Stomach (tissue), 19 donors: ENCODE measurements at places on chromosomes 1 and 21. TPM values are rescaled to one million over a fixed set of nuclear protein-coding genes. Genes with fewer than 3 reads are reported as not detected.
A peak's percentile ranks its signal among the peaks of the same experiment; 100 is the strongest.

Gene MLLT11
- not detected for total RNA-seq

DNA sequence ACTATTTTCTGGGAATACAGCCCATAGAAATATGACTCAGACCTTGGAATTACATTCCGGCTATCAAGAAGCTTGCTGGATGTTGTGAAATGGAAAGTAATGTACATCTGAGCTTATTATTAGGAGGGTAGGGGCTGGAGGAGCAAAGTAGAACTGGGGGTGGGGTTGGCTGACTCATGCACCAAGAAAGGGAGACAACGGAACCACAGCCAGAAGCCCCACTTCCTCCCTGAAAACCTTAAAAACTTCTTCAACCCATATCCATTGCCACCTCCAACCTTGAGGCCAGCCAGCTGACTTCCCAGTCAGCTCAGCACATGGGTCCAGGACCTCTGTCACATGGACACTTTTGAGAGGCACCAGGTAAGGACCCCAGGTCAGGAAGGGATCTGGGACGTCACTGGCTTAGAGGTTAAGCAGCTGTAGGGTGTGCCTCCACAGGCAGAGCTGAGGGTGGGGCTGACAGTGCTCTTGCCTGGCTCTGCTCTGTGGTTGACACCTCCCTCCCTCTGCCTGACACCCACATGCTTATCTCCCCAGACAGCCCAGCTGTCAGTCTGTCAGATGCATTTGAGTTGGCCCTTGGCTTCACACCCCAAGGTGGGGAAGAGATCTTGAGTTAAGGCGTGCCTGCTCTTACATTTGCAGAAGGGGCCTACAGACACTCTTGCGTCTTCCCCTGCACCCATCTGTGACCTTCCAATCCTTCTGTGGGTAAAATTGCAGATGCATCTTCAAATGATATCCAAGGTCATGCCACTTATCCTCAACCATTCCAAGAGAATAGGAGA, 5.7 kb upstream of the ZNF683 start:
- H3K4me3 ChIP-seq, result no peak overlapping the region
- peaks cover 25% of the 10 kb centered on the region for H3K27me3 ChIP-seq
- no peaks in the 10 kb centered on the region for H3K36me3 ChIP-seq
- peaks cover 8% of the 10 kb centered on the region for H3K4me1 ChIP-seq
- H3K27ac ChIP-seq, result no peak overlapping the region

Gene CCDC181
- total RNA-seq, result 0.73 TPM

DNA sequence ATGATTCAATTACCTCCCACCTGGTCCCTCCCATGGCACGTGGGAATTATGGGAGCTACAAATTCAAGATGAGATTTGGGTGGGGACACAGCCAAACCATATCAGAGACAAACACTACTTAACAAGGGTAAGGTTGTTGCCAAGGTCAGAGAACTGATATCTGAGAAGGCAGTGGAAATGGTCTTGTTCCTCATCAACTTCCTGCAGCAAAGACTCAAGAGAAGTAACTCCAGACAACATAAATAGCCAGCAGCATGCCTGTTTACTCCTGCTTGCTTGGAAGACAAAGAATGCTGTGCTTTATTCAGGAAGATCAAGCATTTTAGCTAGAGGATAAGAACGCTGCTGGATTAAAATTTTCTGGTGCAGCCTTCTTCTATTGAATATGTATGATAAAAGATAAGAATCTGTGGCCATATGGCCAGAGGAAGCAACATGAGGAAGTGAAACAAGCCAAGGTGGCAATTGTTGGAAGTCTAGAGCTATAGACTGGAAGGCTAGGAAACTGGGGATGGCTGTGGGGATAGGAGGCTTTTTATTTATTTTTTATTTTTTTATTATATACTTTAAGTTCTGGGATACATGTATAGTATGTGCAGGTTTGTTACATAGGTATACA, 36.4 kb downstream of the DDAH1 start:
- DNase-seq, result no peak
- H3K27ac ChIP-seq, result no peak overlapping the region
- H3K36me3 ChIP-seq, result no peaks in the 10 kb centered on the region
- H3K27me3 ChIP-seq, result no peaks in the 10 kb centered on the region
- peaks cover 16% of the 10 kb centered on the region for H3K4me1 ChIP-seq

GRCh38 chr1:154574716-154575115, 7.1 kb downstream of the CHRNB2 start:
- peaks cover 1% of the 10 kb centered on the region for H3K27me3 ChIP-seq
- DNase-seq, result peak; percentile 61
- H3K36me3 ChIP-seq, result peaks cover 18% of the 10 kb centered on the region
- H3K4me3 ChIP-seq, result no peak overlapping the region

Gene HRNR
- not detected for total RNA-seq

GRCh38 chr1:234769986-234770795, 160.2 kb upstream of the IRF2BP2 start:
- peaks cover 6% of the 10 kb centered on the region for H3K4me1 ChIP-seq
- H3K27ac ChIP-seq, result no peak overlapping the region
- no peaks in the 10 kb centered on the region for H3K27me3 ChIP-seq
- H3K36me3 ChIP-seq, result no peaks in the 10 kb centered on the region

GRCh38 chr1:67987046-67987799, 63.2 kb downstream of the DIRAS3 start:
- H3K4me1 ChIP-seq, result no peaks in the 10 kb centered on the region
- no peak overlapping the region for H3K27ac ChIP-seq
- DNase-seq, result no peak
- no peak overlapping the region for H3K4me3 ChIP-seq
- H3K36me3 ChIP-seq, result no peaks in the 10 kb centered on the region

Gene RAB42
- 5.5 TPM for total RNA-seq

Gene ALX3
- not detected for total RNA-seq

Gene LMX1A
- total RNA-seq, result not detected

DNA sequence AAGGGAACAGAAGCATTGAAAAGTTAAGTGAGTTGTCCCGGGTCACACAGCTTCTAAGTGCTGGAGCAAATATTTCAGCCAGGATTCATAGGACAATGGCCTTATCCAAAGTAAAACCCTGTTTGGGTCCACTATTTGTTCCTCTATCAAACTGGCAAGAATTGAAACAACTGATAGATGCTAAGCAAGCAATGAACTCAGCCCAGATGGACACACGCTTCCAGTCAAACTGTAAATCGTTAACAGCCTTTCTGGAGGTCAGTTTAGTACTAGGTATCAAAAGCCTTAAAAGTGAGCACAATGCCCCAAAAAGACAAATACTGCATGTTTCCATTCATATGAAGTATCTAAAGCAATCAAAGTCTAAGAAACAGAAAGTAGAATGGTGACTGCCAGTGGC, 779 bp upstream of the SVBP start:
- H3K4me3 ChIP-seq, result peak overlapping the region; percentile 78
- H3K27me3 ChIP-seq, result no peaks in the 10 kb centered on the region
- peaks cover 35% of the 10 kb centered on the region for H3K4me1 ChIP-seq
- no peak overlapping the region for H3K27ac ChIP-seq
- DNase-seq, result no peak

DNA sequence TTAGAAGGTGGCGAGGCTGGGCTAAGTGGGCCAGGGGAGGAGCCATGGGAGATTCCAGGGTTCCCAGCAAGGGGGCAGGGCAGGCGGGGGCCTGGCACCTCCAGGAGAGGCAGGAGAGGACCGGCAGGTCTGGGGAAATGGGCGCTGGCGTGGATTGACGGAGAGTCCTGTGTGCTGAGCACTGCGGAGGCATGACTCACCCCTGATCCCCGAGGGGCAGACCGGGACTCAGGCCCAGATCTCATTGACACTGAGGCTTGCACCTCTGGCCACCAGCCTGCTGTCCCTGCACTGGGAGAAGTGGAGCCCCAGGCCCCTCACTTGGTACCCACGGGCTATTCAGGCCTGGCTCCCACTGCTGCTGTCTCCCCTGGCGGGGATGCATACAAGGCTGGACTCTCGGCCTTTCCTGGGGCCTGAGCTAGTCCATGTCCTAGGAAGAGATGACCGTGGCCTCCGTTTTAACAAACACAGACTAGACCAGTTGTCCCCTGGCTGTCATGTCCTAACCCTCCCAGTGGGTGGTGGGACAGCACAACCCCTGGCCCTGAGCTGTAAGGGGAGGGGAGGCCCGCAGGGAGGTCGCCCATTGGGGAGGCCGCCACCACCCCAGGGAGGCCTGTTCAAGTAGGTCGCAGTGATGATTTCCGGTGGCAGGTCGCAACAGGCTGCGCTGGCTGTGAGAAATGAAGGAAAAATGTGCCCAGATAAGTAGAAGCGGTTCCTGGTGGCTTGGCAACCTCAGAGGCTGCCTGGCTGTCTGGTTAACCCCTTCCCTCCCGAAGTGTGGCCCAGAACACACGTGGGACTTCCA, 39.7 kb downstream of the RIPK4 start:
- no peaks in the 10 kb centered on the region for H3K36me3 ChIP-seq
- peak overlapping the region; percentile 69 for H3K27ac ChIP-seq
- DNase-seq, result peak; percentile 62
- H3K4me1 ChIP-seq, result peaks cover 23% of the 10 kb centered on the region

DNA sequence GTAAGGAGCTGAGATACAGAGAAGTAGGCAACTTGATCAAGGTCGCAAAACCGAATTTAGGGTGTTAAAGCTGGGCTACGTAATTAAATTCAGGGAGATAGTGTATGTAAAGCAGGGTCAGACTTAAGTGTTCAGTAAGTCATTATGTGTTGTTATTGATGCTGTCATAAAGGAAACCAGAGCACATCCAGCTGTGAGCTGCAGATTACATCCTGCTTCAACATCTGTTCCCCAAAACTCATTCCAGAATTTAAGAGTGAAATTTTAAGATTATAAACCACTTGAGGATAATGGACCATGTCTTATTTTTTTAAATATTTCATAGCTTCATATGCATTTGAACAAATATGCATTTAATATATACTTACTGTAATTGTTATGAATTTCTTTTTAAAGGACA, 49.7 kb downstream of the IVNS1ABP start:
- H3K27me3 ChIP-seq, result no peaks in the 10 kb centered on the region
- DNase-seq, result no peak
- H3K4me3 ChIP-seq, result no peak overlapping the region
- H3K4me1 ChIP-seq, result no peaks in the 10 kb centered on the region
- no peak overlapping the region for H3K27ac ChIP-seq

Gene RIMS3
- total RNA-seq, result 2.8 TPM

Gene ARHGEF16
- total RNA-seq, result 50.0 TPM
